Activated CD4-positive, CD25-positive, alpha-beta regulatory T cell treated with anti-CD3 and anti-CD28 coated beads, Interleukin-2, amount 50 U/mL, for 72 hours (primary cell): ENCODE measurements at places on chromosomes 1 and 21.

DNA sequence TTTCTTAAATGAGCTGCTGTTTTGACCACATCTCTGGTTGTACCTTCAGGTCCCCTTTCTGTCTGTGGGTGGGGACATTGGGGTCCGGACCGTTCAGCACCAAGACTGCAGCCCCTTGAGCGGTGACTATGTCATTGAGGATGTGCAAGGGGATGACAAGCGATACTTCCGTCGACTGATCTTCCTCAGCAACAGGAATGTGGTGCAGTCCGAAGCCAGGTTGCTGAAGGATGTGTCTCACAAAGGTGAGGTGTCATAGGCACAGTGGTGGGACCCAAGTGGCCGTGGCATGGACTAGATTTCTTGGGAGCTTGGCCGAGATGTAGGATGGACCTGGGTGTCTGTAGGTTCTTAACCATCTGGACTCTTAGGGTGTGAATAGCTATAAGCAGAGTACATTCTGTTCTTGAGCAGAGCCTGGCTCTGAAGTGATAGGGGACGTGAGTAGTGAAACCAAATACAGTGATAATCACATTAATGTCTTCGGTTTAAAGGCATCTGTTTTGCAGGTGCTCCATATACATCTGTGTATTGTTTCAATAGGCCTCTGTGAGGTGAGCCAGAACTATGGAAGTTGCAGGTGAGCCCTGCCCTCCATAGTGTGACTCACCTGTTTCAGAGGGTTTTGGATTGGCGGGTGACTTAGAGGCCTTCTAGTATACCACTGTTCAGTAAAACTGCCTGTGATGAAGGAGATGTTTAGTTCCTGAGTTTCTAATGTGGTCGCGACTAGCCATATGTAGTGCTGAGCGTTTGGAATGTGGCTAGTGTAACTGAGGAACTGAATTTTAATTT, 6.4 kb downstream of the METTL13 start:
- DNase-seq = no peak

DNA sequence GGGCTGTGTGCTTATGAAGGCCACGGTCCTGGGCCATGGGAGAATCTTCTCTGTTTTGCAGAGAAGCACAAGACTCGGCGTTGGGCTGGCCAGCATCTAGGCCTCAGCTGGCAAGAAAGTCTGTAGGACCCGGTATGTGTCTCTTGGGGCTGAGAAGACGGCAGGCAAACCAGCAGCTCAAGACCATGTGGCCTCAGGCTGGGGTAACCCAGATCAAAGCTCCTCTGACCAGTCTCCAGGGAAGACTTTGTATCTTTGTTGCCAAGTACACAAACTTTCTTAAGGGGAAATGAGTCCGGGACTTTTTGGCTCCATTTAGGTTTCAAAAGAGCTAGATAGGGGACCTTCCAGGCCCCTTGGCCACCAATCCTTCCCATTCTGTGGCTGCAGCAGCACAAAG, 60.1 kb downstream of the PTP4A2 start:
- DNase-seq = no peak

GRCh38 chr1:16183179-16183578, 27.3 kb upstream of the EPHA2 start:
- DNase-seq = no peak

DNA sequence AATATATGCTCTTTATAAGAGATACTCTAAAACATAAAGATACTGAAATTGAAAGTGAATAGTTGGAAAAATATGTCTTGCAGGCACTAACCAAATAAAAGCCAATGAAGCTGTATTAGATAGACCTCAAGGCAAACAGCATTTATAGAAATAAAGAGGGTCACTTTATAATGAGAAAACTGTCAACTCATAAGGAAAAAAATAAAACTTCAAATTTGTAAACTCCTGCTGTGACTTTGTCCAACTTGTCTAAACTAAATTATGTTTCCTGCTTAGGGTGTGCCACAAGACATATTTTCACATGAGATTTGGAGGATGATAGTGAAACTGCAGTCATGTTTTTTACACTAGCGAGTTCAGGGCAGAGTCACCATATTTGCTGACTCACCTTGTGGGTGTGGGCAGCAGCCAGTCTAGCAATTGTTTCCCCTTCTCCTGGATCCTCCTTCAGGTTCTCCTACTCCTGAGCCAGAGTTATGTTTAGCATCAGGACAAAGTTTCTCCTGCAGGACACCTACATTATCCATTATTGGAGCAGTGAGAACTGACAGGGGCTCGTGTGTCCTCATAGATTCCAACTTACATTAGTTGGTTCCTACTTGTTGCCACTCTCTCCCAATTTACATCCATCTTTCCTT, 43.8 kb downstream of the CD53 start:
- no peak for DNase-seq

DNA sequence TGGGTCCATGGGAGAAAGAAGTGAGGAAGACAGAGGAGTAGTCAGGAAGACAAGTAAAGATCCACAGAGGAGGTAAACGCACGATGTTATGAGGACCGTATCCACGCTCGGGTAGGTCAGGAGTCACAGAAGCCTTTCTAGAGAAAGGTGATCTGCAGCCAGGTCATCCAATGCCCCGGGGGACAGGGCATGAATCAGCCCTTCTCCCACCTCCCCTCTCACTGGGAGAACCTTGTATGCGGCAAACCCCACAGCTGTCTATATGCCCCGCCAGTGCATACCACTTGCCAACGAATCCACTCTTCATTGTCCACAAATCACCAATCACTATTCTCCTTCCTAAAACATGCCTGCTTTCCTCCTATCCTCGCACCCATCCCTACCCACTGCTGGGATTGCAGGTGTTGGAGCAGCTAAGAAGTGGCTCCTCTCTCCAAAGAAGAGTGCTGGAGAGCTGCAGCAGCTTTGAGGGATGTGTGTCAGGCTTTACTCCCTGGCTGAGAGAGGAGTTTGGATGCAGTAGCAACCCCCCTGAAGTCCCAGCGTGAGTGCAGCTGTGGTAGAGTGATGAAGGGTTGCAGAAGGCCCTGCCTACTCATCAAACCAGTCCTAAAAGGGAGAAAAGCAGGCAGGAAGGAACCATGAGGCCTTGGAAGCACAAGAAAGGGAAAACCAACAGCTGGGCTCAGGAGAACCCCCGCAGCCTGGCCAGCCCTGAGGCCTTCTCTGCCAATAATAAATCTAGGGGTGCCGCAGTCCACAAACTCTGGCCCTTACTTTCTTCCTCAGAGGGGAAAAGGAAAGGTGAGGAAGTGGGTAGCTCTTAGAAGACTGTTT, 102.2 kb upstream of the GADD45A start:
- DNase-seq = no peak
